Stimulated activated CD4-positive, alpha-beta T cell treated with anti-CD3 and anti-CD28 coated beads, Interleukin-4, amount 100 ng/mL, for 4 hours (primary cell): ENCODE measurements at places on chromosomes 4 and X.

DNA sequence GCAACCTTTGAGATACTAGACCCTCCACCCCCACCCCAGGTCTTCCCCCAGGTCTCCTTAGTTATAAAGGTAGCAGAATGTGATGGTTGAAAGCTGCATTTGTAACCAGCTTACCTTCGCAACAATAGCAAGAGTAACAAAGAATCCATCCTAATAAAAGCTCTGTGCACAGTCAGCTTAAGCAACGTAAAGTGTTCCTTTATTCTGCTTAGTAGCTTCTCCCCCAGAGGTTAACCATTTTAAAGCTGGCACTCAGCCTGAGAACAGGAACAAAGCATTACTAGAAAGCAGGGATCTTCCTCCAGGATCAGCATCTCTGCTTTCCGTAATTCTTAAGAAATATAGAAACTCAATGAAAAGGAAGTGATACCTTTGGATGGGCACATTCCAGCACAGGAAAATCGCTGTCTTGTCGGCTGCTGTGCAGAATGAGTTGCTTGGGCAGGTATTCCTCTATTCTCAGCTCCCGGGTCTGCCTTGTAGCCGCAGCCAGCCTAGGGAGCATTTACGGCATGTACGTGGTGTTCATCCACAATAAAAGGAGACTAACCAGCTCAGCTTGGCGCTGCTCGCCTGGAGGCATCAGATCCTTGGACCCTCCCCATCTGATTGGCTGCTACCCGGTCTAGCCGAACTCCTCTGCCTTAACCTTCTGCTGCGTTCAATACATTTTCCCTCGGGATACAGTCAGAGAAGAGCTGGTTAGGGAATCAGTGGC is 113.0 kb upstream of the TLR3 start:
- no peak for DNase-seq

- DNase-seq: no peak
Measured at GRCh38 chr4:62550121-62550520, 1350.0 kb downstream of the ADGRL3 start.

GRCh38 chr4:72842323-72842722 is 227.2 kb downstream of the COX18 start:
- DNase-seq: no peak

- DNase-seq: peak; percentile 70
Measured at GRCh38 chrX:13688958-13689740, at the start of gene RAB9A. Gene RAB9A (plus strand): TSS chrX:13689128. CDS start chrX:13708747, 19,619 bp downstream.

DNA sequence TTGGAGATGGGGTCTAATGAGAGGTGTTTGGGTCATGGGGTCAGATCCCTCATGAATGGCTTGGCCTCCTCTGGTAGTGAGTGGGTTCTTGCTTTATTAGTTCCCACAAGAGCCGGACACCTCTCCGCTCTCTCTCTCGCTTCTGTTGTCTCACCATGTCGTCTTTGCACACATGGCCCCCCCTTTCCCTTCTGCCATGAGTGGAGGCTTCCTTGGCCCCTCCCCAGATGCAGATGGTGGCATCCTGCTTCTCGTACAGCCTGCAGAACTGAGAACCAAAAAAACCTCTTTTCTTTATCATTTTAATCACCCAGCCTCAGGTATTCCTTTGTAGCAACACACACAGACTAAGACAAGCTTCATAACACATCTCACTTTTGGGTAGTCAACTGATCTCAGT is 49.6 kb upstream of the SPRY1 start:
- DNase-seq: no peak
